ENCODE measurements at places on chromosomes 6 and 20.

- DNase-seq, result no peak
Measured at GRCh38 chr6:100084991-100085364, 91.0 kb upstream of the MCHR2 start.

GRCh38 chr20:47799116-47799715 lies 13.9 kb upstream of the SULF2 start:
- DNase-seq, result no peak

DNA sequence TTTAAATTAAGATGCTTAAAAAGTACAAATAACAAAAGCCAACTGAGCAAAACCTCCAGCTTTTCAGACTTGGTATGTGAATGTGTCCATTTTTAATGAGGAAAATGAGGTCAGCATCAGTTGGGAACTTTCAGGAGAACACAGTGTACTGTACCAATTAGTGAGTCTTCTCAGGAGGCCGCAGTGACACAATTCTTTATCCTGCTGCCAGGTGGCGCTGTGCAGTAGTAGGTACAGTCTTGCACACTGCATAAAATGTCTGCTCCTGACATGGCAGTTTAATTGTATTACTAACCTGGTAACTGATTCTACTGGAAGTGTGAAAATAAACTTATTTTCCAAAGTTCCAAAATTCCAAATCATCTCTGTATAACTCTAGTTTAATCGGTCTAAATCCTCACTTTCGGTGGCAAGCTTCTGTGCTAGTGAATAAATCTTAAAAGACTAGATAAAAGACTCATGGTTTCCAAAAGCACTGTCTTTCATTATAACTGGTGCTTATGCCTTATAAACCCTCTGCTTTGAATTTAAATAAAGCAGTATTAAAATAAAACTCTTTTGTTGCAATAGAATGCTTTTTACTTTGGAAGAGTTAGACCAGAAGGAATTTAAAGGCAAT lies 214.8 kb upstream of the MMS22L start:
- DNase-seq, result peak; percentile 29

DNA sequence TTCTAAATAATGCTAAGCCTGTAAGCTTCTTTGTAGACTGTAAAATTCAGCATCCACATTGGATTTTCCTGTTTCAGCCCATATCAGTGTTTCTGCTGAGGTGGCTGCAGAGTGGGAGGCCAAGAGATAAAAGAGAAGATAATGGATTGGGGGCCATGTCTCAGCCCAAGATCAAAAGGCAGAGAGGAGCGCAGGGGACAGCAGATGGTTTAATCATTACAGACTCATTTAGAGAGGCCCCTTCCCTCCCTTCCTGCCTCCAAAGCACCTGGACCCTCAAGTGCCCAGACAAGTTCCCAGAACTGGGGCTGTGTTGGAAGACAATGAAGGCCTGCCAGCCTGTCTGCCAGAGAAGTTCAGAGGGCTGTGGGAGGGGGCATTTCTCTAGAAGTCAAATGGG lies 20.4 kb upstream of the CTNNBL1 start:
- no peak for DNase-seq

GRCh38 chr6:53825532-53826321 lies 30.9 kb downstream of the LRRC1 start:
- DNase-seq, result no peak

DNA sequence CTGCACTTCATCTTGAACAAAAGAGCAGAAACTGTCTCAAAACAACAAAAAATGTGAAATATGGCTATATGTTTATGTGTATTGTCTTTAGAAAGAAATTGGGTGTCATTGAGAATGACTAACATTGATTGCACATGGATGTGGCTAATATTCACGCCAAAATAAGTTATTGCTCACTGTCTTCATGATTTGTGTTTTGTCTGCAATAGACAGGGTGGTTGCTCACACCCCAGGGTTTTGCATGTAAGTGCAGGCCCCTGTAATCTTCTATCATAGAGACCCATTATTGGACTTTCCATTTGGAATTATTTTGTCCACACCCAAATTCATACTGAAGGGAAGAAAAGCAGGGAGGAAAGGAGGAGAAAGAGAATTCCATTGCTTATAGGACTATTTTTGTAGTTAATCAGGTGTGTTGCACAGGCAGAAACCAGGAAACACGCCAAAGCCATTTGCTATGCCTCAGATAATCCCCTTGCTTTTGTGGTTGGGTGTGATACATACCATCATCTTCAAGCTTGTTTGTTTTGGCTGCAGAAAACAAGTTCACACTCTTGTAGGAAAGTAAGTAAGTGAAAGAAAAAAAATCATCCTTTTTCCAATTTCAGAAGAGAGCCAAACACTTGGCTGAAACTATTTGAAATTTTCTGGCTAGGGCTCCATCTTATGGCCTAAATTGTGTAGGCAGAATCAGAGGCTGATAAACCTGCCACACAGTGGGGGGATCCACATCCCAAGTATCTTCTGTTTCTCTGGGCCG lies 214.1 kb downstream of the COL12A1 start:
- DNase-seq, result no peak

DNA sequence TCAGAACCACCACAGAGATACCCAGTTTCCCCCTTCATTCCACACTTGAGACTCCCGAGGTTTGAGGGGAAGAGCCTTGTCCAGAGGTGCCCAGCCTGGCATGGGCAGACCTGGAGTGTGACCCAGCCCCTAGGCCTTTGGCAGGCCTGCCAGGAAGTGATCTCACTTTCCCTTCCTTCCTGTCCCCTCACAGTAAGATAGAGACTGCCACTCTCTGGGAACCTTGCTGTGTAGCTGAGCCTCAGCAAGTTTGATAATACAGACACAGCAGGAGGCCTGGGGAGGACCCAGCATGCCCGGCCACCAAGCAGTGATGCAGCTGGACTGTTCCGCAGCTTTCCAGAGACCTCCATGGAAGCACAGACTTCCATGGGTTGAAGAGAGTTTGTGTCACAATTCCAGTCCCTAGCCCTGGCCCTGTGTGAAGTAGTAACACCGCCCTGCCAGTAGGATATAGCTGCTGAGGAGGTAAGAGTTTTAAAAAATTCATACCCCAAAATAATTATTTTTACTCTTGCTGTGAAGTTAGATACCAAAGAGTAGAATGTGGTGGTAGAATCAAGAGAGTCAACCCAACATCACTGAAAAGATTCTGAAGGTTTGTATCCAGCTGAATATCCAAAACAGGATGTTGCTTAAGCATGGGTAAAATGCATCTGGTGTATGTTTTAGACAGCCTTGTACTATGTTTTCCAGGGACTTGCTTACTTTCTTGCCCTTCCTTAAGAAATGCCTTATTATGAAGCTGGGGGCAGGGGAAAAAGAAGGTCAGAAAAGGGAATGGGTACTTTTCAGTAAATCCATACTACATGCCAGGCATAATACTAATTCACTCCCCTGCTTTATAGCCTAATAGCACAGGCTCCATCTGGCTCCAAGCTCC lies 16.3 kb downstream of the PKIG start:
- no peak for DNase-seq

- no peak for DNase-seq
Measured at GRCh38 chr20:51159303-51159702, 136.4 kb upstream of the KCNG1 start.

DNA sequence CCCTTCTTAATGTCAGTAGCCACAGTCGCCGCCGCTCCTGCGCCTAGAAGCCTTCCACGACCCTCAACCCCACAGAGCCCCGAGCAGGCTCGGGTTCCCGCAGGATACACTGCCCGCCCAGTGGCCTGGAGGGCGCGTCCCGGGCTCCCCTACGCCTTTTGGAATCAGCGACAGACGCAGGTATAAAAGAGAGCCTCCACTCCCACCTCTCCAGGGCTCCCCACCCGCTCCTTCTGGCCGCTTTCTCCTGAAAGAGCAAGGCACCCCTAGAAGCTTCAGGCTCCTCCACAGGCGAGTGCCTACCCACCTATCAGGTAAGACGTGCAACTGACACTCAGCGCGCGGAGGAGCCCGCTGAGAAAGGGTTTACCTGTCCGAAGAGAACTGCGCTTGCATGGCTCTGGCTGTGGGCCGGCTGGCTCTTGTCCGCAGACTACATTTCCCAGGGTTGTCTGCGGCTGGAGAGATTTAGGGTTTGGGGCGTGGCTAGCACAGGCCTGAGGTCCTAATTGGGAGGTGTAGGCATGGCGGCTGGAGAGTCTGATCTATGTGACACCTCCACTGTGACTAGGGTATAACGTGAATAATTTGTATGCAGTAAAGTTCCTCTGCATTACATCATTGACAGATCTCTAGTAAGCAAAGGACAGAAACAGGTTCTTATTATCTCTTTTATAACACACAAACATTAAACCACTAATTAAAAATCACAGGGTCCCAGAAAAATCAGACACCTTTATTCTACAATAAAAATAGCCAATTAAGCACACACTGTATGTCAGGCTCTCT lies 13.5 kb upstream of the ZNF391 start:
- no peak for DNase-seq

GRCh38 chr6:31729515-31729978 lies 448 bp upstream of the DDAH2 start:
- DNase-seq, result peak; percentile 85

DNA sequence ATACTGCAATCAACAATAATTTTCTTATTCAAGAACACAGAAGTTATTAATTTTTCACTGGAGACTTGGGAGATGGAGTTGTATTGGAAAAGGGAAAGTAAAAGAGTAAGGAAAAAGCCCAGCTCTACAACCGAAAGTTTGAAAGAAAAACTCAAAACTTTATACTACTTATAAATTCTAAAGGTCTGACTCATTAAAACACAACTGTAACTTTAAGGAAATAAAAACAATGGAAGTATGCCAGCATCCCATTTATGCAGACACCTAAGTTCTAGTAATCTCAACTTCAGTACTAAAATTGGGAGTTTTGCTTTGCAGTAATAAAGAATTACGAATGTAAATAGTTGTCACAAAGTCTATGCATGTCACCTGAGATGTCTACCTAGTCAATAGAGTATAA lies 80.6 kb downstream of the IRAK1BP1 start:
- no peak for DNase-seq

GRCh38 chr20:41989935-41990635 lies 371.9 kb upstream of the CHD6 start:
- no peak for DNase-seq

DNA sequence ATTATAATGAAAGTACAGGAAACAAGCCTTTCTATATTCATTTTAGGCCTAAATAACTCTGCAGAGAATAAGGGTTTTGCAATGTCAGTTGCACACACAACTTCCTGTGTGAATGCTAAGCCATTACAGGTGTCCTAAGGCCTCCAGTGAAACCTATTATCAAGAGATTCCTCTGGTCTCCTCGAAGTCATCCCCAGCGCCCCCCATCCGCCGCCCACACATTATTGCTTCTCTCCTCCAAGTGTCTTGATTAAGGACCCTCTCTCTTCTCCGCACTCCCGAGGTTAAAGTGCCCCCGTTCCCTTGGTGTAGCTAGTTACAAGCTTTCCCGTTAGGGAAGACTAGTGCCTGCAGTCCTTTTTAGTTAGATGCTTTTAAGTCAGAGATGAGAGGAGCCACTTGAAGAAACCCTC lies 1.3 kb downstream of the HIVEP2 start:
- DNase-seq, result no peak

DNA sequence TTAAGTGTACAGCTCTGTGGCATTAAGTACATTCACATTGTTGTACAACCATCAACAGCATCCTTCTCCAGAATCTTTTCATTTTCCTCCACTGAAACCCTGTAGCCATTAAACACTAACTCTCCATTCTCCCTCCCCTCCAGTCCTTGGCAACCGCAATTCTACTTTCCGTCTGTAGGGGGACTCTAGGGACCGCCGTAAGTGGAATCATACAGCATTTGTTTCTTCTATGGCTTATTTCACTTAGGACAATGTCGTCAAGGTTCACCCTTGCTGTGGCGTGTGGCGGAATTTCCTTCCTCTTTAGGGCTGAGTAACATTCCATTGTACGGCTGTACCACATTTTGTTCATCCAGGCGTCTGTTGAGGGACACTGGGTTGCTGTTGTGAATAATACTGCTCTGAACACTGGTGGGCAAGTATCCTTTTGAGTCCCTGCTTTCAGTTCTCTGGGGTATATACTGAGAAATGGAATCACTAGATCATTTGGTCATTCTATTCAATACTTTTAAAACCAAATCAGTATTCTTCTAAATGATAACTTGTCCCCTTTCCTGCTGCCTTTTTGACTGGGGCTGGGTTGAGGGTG lies 50.7 kb downstream of the PPP1R3G start:
- peak; percentile 38 for DNase-seq

DNA sequence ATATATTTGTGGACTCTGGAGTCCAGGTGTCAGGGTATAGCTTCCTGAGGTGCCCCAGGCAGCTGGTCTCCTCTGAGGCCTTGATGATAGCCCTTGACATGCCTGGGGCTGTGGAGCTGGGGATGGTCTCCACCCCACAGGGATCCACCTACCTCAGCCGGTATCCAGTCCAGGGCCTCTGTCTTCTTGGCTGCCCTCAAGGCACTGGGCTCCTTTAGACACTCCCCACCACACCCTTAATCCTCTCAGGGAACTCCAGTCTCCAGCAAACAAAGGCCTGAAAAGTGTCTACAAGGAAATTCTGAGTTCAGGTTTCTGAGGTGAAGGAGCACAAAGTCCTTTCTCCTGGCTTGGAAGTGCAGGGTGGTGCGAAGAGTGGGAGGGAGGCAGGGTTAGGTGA lies 44.6 kb upstream of the DDR1 start:
- no peak for DNase-seq

GRCh38 chr20:34397096-34397495 lies 34.0 kb downstream of the ITCH start:
- DNase-seq, result no peak

GRCh38 chr6:1137849-1138248 lies 174.0 kb upstream of the FOXQ1 start:
- DNase-seq, result no peak

GRCh38 chr20:47118641-47119040 lies 224.0 kb downstream of the EYA2 start:
- DNase-seq, result no peak

DNA sequence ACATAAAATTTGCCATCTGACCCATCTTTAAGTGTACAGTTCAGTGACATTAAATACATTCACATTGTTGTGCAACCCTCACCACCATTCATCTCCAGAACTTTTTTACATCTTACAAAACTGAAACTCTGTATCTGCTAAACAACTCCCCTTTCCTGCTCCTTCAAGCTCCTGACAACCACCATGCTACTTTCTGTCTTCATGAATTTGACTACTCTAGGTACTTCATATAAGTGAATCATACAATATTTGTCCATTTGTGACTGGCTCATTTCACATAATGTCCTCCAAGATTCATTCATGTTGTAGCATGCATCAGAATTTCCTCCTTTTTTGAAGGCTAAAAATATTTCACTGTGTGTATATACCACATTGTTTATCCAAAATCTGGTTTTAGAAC lies 86.9 kb upstream of the SMLR1 start:
- no peak for DNase-seq

DNA sequence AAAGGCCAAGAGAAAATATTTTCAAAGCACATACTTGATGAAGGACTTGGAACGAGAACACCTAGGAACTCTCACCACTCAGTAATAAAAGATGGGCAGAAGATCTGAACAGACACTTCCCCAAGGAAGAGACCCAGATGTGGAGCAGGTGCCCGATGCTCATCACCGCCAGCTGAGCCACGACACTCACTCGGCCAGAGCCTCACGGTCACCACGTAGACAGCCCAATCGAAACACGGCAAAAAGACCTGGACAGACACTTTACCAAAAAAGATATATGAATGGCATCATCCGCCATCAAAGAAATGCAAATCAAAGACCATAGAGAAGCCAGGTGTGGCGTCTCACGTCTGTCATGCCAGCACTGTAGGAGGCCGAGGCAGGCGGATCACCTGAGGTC lies 41.6 kb downstream of the SLC2A4RG start:
- DNase-seq, result no peak

Measured in hematopoietic multipotent progenitor cell treated with erythropoietin and hydrocortisone succinate and interleukin-3 and kit ligand, for 17 days (in vitro differentiated cells).